ENCODE measurements at places on chromosomes 4 and X.

- no peak for DNase-seq
These were observed 9.1 kb downstream of the ELF2 start for GRCh38 chr4:139167774-139168444.

GRCh38 chrX:129553619-129554288 lies 13.7 kb downstream of the OCRL start:
- DNase-seq, result no peak

DNA sequence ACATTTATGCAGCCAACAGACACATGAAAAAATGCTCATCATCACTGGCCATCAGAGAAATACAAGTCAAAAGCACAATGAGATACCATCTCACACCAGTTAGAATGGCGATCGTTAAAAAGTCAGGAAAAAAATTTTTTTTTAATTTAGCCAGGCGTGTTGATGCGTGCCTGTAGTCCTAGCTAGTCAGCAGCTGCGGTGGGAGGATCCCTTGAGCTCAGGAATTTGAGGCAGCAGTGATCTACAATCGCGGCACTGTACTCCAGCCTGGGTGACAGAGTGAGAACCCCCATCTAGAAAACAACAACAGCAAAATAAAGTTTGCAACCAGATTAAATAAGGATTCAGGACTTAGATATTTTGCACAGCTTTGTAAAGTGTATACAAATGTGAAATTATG lies 65.7 kb upstream of the ALG13 start:
- DNase-seq, result no peak

DNA sequence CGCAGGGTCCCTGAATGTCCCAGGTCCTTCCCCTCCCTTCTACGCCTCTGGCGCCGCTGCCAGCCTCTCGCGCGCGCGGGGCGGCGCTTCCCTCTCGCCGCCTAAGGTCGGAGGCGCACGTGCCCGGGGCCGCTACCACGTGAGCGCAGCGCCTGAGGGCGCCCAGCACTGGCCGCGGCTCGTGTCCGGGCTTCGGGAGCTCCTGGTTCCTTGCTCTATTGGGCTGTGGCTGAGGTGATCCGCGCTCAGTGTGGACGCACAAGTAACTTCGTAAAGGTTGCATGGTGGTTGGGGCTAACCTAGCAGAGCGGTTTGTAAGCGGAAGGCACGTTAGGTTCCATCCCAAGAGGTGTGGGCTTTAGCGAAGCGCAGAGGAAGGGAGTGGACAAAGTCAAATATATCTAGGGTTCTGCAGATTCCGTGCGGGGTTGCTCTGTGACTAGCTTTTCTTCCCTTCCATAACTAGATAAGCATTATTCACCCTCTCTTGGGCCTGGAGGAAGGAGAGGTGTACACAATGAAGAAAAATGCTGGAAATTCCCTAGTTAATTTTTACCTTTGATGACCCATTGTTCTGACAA lies 1.8 kb downstream of the TLL1 start:
- no peak for DNase-seq

DNA sequence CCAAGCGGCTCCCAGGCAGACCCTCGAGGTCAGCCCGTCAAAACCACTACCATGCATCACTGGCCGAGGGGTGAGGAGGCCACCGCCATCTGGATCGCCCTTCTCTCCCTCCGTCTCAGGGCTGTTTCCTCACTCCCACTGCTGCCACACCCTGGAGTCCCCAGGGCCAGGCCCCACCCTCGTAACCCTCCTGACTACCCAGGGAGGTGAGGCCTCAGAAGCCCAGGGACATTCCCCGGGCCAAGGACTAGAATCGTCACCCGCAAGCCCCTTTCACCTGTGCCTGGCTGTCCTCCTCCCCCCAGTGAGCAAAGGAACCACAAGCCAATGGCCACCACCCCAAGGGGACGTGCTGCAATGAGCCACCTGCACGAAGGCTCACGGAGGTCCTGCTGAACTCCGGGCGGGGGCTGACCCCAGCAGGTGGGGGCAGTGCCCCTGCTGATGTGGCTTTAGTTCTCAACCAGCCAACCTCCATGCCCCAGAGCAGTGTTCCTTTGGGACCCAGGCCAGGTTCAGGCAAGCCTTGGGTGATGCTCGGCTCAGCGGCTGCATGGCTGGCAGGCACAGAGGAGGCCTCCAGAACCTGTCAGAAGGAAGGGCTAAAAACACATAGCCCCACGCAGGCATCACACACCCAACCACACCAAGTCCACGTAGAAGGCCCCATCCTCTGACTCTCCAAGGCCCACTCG lies 23.8 kb downstream of the PPP2R2C start:
- DNase-seq, result no peak

- no peak for DNase-seq
These were observed 1.2 kb upstream of the UBA6 start for GRCh38 chr4:67702166-67702565.

DNA sequence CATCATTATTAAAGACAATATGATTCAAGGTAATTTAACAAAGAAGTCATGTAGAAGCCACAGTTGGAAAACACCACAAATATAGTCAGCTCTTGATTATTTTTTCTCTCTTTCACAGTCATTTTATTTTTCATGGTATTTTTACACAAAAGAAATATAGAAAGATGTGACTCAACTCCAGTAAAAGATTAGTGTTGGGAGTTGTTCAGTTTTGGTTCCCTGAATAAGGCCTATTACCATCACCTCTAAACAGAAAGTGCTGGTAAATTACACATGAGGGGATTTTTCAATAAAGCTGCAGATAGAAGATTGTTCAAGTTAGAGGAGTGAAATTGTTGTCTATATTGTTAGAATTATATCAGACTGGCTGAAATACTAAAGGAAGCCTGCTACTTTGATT lies 107.0 kb downstream of the DDIT4L start:
- DNase-seq, result no peak

GRCh38 chrX:111854556-111855490 lies 21.2 kb upstream of the TRPC5OS start:
- no peak for DNase-seq

DNA sequence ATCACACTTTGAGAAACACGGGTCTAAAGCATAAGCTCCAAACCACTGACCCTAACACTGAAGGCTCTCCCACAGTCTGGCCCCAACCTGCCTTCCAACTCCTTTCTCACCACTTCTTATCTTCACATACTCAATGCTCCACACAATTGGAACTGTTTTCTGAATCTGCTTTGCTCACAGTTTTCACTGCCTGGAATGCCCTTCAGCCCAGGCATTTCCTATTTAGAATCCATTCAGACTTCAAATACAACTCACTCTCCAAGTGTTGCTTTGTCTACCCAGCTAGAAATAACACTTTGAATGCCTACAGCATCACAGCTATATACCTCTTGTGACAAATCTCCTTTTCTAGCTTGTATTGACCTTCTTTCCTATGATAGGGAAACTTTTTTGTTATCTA lies 10.2 kb downstream of the OTUD4 start:
- no peak for DNase-seq

GRCh38 chr4:93843772-93844171 lies 15.2 kb downstream of the ATOH1 start:
- no peak for DNase-seq

DNA sequence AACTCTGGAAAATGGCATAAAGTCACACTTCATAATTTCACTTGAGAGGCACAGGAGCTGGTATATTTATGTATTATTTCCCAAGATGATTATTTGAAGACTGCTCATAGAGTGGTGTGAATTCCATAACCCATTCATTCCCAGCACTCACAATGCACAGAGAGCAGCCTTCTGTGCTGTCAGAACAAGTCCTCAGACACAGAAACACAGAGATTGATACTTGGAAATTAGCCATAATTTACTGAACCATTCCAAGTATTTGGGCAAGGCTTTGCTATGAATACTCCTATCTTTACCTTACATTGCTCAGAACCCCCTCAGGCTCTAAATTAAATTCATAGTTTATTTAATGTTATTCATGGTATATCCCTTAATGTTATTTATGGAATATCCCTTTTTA lies 53.6 kb downstream of the PABPC4L start:
- no peak for DNase-seq

DNA sequence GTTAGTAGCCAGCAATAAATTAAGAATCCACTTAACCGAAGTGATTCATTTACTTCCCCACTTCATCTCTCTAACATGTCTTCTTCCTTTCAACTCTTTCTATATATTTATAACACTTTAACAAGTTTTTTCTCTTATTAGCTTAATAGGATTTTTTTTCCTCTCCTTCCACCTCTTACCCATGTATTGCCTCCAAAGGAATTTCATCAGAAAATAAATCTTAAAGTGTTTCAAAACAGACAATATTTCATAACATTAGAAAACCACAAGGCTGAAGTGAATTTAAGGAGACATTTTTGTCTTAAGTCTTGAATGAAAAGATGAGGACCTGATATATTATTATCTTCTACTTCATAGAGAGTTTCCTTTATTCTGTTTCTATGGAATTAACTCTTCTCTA lies 101.5 kb downstream of the PDGFC start:
- DNase-seq, result no peak

DNA sequence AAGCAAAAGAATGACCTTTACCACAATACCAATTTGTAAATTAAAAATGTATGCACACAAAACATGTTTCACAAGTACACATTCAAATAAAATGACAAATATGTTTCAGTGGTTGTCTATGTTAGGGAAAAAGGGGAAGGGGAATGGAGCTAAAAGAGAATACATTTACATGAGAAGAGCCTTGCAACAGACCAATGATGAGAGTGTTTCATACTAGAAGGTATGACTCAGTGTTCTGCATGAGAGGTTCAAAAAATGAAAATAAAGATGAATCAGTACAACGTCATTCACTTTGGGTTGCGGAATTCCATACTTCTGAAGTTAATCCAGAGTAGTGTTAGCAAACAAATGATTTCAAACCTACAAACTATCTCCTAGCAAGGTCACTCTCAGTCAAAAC lies 51.7 kb downstream of the RPGR start:
- no peak for DNase-seq

DNA sequence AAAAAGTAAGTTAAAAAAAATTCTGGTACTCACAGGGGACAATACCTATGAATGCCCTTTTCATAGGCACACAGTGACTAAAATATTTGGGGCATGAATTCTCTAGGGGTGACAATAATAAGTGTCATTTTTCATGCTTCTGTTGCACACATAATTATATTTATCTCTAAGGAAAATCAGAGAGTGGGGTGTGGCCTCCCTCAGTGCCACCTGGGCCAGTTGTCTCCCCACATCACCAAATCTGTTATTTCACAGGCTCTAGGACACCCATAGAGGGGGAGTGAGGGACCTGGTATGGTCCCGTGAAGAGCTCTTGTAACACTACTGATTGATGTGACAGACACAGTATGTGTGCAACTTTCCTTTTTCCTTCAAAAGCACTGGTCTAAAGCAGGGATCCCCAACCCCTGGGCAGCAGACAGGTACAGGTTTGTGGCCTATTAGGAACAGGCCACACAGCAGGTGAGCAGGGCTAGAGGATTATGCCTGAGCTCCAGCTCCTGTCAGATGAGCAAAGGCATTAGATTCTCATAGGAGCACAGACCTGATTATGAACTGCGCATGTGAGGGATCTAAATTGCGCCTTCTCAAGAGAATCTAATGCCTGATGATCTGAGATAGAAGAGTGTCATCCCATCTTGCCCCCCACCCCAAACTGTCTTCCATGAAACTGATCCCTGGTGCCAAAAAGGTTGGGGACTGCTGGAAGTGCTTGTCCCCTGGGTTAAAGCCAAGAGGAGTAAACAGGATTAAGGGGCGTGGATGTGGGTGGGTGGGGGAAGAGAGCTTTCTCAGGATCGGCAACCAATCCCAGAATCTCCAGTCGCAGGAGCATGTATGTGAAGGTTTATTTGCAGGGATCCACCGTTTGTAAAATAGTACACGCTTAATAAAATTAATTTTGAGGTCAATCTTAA lies 856 bp downstream of the SLC9B1 start:
- peak; percentile 20 for DNase-seq

GRCh38 chrX:34612036-34612435 lies 45.0 kb downstream of the TMEM47 start:
- DNase-seq, result no peak

DNA sequence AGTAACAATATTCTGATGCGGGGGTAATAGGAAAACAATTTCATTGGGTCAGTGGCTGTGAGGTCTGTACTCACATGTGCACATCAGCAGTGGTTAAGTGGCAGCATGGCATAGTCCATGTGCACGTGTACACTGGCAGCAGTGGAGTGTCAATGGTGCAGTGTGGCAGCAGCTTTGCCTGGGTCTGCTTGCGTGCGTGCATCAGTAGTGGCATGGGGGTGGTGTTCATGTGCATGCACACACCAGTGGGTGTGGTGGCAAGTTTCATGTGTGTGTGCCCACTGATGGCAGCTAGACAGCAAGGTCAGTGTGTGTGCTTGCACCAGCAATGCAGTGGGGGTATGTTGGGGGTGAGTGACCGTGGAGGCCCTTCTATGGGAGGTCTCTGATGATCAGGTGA lies 581.6 kb upstream of the KLHL4 start:
- DNase-seq, result no peak

DNA sequence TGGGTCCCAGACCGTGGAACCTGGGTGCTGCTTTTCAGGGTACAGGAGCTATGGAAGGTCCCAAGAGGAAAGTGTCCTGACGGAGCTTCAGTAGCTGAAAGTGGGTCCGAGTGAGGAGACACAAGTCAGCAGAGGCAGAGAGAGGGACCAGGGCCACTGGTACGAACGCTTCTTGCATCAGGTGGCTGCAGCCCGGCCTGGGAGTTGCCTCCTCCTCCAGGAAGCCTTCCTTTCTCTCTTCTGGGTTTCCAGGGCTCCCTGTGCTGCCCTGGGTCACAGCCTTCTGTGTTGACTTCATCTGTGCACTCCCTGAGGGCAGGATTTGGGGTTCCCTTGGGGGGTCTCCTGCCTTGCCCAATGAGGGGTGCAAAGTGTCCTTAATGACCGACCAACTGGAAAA lies 94.5 kb downstream of the SORCS2 start:
- no peak for DNase-seq

DNA sequence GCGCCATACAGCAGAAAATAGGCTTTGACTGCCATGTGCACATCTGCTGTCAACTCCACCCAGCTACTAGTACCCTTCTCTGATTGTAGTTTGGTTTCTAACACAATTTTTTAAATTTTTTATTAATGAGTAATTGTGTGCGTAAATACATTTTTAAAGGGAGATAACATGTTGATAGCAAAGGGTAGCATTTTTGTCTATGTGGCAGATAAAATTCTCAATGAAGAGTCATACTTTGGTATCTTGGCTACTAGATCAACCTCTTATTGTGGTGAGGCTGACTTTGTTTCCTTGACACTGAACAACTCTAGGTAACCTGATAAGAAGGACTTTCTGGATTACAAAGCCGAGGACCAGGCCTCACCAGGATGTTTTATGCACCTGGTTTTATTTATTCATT lies 9.5 kb downstream of the ADH4 start:
- DNase-seq, result no peak

Data from T-helper 2 cell (primary cell).